ENCODE measurements at places on chromosomes 11 and 22.

DNA sequence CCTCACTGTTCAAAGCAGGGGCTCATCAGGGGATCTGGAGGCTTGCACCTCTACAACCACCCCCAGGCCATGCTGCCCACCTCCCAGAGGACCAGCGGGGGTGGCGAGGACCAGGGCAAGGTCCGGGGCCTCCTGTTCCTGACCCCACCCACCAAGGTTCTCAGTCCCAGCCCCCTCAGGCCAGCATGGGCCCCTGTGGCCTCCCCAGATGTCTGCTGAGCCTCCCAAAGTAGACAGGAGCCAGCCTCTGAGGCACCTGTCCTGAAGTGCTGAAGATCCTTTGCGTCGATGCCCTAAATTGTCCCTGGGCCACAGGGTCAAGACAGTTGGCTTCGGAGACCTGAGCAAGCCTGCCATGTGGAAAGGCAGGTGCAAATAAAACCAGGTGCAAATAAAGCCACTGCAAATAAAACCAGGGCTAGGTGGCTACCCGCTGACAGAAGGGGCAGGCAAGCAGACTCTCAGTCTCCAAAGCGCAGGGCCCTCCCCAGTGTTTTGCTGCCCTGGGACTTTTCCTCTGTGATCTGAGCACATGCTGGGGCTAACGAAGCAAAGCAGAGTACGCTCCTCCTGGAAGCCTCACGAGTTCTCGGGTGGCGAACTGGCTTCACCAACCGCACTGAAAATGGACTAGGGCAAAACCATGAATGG lies 22.4 kb upstream of the ARFGAP3 start:
- no peak for DNase-seq
- H3K4me3 ChIP-seq = no peak overlapping the region
- H3K4me1 ChIP-seq = 0 out of 2 replicates have a peak, but pooled peaks cover 1% of the 10 kb centered on the region
- peaks cover 10% of the 10 kb centered on the region for H3K36me3 ChIP-seq
- no peak overlapping the region for H3K27ac ChIP-seq

DNA sequence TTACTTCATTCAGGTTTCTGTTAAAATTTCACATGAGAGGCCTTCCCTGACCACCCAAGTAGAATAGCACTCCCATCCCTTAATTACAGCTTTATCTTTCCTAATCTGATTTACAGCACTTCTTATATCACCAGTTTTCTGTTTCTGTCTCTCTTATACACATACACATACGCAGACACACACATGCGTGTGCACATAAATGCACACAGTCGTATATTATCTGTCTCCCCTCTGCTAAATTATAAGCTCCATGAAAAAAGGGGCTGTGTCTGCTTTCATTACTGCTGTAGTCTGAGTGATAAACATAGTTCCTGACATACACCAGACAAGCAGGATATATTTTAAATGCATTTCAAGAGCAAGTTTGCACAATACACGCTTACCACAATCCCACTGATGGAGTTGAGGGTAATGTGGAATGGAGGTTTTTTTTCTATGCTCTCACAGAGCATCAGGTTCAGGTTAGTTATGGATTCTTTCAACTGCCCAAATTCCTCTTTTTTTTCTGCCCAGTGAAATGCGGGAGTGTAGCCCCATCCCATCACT lies 13.7 kb upstream of the TOP3B start:
- no peak overlapping the region for H3K27ac ChIP-seq
- peaks cover 27% of the 10 kb centered on the region for H3K27me3 ChIP-seq
- DNase-seq = no peak
- H3K4me1 ChIP-seq = no peaks in the 10 kb centered on the region
- no peak overlapping the region for H3K4me3 ChIP-seq

DNA sequence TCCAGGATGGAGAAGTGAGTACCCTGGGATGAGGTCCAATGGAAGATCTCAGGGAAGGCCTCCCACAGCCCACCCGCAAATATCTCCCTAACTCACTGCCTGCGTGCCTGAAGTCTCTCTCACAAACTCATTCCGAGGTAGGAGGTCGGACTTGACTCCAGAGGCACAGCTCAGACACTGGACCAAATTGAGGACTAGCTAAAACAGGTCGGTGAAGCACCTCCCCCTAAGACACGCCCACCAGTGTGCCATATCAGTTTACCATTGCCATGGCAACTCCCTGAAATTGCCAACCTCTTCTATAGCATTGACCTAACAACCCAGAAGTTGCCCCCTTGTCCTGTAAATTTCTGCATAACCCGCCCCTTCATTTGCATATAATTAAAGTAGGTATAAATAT lies 17.5 kb downstream of the RPL3 start:
- no peaks in the 10 kb centered on the region for H3K36me3 ChIP-seq
- peaks cover 2% of the 10 kb centered on the region for H3K4me1 ChIP-seq
- H3K27ac ChIP-seq = no peak overlapping the region
- no peak overlapping the region for H3K4me3 ChIP-seq
- H3K27me3 ChIP-seq = no peaks in the 10 kb centered on the region
- DNase-seq = no peak

DNA sequence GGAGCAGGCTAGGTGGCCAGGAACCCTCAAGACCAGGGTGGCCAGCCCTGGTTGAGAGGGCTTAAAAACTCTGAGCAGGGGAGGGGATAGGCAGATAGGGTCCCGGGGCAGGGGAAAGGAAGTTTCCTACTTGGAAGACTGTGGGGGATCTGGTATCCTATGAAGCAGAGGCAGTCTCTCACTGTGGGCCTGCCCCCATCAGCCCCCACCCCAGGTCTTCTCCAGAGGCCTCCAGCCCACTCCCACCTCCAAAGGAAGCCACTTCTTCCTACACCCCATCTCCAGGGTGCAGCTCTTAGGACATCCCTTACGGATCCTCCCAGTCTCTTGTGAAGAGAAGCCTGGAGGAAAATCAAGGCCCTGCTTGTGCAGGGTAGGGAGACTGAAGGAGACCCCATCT lies 16.3 kb downstream of the SCN4B start:
- H3K4me3 ChIP-seq = no peak overlapping the region
- H3K27me3 ChIP-seq = no peaks in the 10 kb centered on the region
- no peaks in the 10 kb centered on the region for H3K4me1 ChIP-seq
- DNase-seq = no peak

DNA sequence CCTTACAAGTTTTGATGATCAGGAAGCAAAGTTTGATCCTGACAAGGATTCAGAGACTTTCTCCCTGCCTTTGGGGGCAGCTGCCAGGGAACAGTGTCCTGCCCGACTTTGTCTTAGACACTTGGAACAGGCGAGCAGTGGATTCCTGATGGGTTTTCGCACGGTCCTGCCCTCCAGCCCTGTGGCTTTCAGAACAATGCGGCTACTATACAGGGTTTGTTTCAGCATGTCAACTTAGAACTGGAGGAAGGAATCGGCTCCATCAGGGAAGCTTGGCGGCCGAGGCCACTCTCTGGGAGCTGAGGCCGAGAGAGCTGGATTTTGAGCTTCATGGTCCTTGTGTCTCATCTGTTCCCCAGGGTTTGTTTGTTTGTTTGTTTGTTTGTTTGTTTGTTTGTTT lies 11.5 kb downstream of the ANO1 start:
- no peak overlapping the region for H3K4me3 ChIP-seq
- H3K36me3 ChIP-seq = no peaks in the 10 kb centered on the region
- no peaks in the 10 kb centered on the region for H3K27me3 ChIP-seq
- no peaks in the 10 kb centered on the region for H3K4me1 ChIP-seq
- no peak overlapping the region for H3K27ac ChIP-seq

All from iPS DF 6.9 (cell line).